ENCODE measurements at places on chromosomes 6 and 20.

GRCh38 chr20:37299718-37300528 lies 10.5 kb downstream of the MANBAL start:
- no peak for DNase-seq

GRCh38 chr6:28695715-28696114 lies 170.0 kb downstream of the GPX5 start:
- DNase-seq: no peak

DNA sequence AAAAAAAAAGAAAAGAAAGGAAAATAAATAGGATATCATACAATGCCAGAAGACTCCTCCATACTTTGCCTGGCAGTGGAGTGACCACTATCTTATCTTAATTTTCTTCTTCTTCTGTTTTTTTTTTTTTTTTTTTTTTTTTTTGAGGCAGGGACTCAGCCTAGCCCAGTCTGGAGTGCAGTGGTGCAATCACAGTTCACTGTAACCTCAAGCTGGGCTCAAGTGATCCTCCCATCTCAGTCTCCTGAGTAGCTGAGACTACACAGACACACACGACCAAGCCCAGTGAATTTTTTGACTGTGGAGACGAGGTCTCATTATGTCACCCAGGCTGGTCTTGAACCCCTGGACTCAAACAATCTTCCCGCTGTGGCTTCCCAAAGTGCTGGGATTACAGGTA lies 17.1 kb upstream of the MMP9 start:
- DNase-seq: no peak

DNA sequence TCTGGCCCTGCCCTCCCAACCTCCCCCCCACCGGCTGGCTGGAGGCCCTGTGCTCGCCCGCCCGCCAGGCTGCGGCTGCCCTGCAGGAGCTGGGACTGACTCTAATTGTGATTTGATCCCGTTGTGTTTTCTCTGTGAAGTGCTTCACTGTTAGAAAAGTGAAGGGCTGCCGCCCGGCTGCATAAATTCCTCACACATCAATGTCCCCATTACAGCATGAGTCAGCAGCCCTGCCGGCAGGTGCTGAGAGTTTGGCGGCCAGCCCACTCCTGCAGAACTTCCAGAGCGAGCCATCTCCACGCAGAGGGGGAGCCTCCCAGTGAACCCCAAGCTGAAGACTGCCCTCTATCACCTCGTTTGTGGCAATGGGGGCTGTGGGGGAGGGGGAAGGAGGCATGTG lies 137.9 kb downstream of the DLL1 start:
- DNase-seq: no peak

GRCh38 chr20:41177636-41178035 lies 40.3 kb downstream of the PLCG1 start:
- DNase-seq: no peak

DNA sequence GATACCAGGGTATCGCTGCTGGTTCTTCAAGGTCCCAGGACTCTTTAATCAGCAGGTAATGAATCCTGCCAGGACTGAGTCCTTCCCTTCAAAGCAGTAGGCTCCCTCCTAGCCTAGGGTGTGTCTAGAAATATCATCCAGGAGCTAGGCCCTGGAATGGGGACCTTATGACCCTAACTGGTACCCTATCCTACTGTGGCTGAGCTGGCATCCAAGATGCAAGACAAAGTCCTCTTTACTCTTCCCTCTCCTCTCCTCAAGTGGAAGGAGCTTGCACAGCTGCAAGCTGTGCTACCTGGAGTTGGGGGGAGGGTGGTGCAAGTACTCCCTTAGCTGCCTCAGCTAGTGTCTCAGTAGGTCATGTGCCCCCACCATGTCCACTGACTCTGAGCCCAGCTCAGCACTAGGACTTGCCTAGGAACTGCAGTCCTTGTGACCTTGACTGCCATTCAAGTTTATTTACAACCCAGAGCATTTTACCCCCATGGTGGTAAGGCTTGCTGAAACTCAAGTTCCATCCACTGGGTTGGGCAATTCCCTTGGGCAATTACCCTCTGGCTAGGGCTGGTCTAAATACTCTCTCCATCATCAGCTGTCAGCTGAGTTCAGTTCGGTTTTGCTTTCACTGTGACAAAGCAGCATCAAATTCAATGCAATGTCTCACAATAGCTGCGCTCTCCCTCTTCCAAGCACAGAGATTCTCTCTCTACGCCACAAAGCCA lies 48.4 kb upstream of the TOP1 start:
- DNase-seq: no peak

GRCh38 chr20:36277546-36277945 lies 28.6 kb upstream of the DLGAP4 start:
- no peak for DNase-seq

- no peak for DNase-seq
Measured at GRCh38 chr6:113980937-113981554, 10.1 kb upstream of the HDAC2 start.

DNA sequence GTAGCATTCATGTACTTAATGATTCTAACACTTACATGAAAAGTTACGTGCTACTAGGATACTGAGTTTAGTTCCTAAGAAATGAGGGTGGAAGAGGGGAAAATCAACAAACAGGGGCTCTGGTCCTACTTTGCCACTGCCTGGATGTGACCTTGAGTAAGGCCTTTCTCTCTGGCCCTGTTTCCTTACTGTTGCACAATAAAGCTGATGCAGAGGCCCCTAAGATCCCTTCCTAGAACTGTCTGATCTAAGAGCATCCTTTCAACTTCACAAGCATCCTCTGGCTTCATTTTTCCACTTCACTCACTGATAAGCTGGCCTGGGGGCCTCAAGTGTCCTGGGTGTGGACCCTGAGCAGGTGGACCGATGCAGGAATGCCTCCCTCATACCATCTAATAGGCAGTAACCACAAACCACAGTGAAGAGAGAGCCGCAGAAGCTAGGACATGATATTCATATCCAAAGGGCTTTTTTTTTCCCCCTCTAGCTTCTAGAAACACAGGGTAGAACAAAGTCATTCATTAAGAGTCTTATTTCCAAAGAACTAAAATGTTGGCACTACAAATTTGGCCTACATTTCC lies 21.6 kb downstream of the FKBP1A start:
- DNase-seq: no peak

GRCh38 chr6:28442586-28442985 lies 705 bp downstream of the ZSCAN23 start:
- no peak for DNase-seq

- DNase-seq: no peak
Measured at GRCh38 chr6:118400582-118400981, 147.5 kb upstream of the PLN start.

- DNase-seq: no peak
Measured at GRCh38 chr20:39105551-39105950, 143.4 kb downstream of the DHX35 start.

DNA sequence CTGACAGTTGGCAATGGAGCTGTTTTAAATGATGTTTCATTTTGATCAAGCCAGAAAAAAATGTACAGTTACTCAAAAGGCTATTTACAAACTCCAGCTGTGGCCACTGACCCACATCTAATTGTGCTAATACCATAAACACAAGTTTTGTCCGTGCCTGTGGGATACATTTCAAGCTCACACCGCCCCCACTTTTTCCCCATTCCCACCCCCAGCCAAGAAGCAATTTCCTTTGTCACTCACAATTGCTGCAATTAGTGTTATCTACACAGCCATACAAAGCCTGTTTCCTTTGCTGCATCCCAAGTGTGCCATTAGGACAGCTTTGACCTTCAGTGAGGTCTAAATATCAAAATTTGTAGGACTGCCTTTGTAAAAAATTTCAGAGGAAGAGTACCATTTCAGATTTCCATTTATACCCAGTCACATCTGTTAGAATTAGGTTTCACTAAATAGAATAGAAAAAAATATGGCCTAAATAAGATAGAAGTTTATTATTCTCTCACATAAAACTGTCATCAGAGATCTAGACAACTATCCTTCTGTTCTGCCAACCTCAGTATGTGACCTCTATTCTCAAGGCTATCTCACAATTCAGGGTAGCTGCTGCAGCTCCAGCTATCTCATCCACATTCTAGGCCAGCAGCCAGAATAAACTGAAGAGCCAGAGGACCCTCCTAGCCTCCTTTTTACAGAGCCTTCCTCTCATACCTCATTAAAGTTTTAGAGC lies 202.6 kb downstream of the NFATC2 start:
- no peak for DNase-seq

DNA sequence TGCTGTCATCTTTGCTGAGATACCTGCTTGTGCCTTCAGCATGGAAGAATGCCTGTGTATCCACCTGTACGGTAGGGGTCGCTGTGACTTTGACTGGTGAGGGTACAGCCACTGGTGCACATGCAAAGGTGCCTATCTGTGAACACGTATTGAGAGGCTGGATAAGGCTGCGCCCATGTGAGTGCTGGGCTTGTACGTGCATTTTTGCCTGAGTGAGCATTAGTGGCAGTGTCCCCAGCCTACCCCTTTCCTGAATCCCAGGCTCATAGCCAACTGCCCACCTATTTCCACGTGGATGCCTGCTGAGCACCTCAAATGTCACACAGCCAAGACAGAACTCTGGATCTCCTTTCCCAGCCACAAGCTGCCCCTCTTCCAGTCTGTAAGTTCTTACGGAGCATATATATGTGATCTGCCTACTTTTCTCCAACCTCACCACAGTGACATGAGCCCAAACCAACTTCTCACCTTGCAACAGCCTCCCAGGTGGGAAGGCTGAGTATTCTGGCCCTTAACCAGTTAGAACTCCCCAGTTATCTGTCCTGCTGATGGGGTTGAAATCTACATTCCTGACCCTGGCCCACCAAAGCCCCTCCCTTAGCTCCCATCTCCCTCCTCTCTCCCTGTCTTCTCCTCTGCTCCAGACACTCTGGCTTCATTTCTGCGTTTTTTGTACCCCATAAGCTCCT lies 1.1 kb upstream of the SLC2A10 start:
- no peak for DNase-seq

DNA sequence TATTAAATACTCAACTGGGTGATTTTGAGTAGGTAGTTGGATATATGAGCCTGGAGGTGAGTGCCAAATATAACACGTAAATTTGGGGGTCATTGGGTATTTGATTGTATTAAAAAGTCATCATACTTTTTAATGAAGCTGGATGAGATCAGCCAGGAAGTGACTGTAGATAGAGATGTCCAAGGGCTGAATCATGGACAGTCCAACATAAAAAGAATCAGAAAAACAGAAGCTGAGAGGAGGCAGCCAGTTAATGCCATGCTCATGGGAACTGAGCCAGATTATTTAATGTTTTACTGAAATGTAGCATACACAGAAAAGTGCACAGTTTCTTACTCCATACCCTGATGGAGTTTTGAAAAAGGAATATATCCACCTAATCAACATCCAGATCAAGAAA lies 435.5 kb upstream of the PLCB4 start:
- no peak for DNase-seq

DNA sequence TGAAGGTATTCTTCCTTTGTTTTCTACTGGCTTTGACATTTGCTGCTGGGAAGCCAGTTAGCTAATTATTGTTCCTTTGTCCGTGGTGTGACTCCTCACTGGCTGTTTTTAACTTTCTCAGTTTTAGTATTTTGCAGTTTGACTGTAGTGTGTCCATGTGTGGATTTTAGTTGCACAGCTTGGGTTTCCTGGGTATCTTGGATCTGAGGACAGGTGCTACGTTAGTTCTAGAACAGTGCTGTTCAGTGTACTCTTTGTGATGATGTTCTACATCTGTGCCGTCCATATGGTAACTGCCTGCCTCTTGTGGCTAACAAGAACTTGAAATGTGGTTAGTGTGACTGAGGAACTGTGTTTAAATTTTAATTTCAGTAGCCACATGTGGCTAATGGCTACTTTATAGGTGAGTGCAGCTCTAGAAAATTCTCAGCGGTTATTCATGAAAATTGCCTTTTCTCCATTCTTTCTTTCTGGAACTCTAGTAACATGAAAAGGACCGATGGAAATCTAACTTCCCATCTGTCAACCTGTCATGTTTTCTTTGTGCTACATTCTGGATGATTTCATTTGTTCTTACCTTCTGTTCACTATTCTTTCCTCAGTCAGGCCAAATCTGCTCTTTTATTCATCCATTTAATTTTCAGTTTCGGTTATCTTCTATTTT lies 7.4 kb downstream of the SNX9 start:
- DNase-seq: no peak

- DNase-seq: no peak
Measured at GRCh38 chr6:142376800-142377496, 75.1 kb downstream of the ADGRG6 start.

DNA sequence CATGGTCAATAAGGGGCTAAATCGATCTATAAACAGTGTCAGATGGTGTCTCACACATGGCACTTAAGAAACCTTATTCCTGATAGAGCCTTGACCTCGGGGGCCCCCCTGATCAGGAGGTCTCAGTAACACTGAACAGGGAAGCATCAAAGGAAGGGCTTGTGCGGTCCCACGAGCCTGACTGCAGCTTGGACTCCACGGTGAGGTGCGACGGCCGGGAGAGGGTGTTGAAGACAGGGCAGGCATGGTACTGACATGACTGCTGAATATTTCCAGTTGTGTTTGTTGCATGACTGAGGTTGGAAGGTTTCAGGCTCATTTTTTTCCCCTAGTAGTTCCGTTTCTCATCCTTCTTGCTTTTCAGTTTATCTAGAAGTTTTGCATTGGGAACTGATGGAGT lies 107.1 kb upstream of the JAG1 start:
- DNase-seq: no peak

DNA sequence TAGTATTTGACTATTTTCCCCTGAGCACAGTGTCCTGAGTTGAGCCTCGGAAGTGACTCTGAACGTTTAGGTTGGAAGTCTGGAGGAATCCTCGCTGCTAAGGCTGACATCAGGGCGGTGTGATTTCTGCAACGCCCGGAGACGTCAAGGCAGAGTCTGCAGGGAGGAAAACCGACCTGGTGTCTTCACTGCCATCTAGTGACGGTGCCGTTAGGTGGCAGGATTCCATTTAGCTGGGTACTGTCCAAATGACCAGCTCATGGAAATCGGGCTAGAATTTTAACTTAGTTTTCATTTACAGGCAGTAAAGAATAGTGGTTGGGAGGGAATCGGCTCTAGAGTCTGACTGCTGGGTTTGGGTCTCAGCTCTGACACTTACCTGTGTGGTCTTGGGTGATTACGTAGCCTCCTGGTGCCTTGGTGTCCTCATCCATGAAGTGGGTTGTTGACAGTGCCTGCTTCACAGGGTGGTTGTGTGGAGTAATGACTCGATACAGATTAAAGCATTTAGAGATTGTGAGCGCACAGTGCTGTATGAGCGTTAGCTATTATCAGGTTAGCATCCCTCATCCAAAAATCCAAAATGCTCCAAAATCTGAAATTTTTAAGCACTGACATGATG lies 35.0 kb downstream of the FOXF2 start:
- DNase-seq: no peak

DNA sequence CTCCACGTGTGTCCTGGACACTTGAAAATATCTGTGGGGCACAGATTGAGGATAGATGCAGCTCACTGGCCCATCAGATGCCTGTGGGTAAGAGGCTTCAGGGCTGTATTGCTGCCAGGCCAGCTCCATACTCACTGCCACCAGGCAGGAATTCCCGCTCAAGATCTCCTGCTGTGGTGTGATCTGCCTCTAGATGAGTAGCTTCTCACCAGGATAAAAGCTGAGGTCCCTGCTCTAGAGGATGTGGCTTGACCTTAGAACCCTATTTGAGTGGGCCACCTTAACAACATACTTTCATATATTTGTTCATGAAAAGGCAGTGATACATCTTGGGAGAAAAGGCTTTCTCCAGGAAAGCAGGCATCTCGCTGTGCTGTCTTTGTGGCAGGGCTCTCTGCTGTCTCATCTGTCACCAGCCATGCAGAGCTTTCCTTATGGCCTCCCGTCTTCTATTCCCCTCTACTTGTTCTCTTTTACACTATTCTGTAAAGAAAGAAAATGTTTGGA lies 165.7 kb upstream of the RNF217 start:
- no peak for DNase-seq

GRCh38 chr6:41208439-41209106 lies 7.6 kb upstream of the TREML2 start:
- DNase-seq: no peak

- no peak for DNase-seq
Measured at GRCh38 chr6:134870677-134871498, 79.0 kb downstream of the ALDH8A1 start.

Measured in cortex of kidney (tissue), 1 donor.